ENCODE measurements at places on chromosomes 7 and 10.

- DNase-seq: peak; percentile 87
These were observed 24.0 kb upstream of the EIF5AL1 start for GRCh38 chr10:79488336-79488735.

DNA sequence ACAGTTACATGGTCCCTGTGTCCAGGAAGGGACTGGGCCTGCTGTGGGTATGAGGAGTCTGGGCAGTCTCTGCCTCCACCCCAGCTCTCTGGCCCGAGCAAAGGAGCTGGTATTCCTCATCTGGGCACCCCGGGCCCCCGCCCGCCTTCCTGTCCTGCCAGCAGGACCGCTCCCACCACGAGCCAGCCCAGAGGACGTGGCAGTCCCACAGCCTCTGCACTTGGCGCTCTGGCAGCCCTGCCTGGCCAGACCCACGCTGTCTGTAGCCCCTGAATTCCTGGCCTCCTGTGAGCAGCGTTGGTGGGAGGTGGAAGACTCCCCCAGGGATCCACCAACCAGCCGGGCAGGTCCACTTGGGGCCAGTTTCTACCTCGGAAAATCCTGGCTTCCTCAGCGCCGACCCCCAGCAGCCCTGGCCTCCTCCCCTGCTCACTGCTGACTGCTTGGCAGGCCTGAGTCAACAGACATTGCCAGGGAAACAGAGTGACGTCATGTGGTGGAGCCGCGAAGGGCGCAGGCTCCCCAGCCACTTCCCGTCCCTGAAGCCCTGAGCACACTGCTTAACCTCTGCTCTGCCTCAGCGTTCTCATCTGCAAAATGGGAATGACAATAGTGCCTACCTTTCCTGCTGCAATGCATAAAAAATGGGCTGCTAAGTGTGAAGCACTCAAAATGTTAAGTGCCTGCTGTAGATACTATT lies 21.6 kb upstream of the LIMK1 start:
- DNase-seq: peak; percentile 95

DNA sequence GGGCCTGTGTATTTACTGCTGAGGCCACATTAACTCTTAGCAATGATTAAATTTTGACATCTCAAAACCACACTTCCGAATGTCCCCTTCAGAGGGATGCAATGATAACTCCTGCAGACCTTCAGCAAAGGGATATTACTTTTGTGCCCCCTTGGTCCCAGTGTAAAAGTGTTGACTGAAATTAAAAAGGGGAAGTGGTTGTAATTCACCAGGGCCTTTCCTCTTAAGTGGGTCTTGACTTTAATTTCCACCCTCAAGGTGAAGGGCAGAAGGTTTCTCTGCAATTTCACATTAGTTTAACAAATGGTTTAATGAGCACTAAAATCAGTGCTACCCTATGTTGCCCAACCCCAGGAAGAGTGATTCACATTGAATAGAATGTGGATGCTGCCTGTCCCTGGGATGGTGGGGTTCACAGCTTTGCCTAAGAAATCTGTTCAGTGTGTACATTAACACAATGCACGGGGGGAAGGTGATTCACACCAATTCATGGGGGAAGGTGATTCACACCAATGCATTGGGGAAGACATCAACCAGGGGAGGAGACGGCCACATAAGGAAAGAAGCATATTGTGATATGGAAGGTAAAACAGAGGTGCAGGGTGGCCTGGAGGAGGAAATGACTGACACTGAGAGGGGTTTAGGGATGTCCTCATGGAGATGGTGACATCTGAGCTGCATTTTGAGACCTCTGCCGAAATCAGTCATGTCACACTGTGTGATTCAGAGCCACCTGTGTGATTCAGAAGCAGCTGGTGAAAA lies 19.4 kb upstream of the TNS3 start:
- DNase-seq: no peak

GRCh38 chr7:146291900-146292299 lies 175.3 kb downstream of the CNTNAP2 start:
- DNase-seq: no peak

- no peak for DNase-seq
These were observed 85.4 kb downstream of the NEURL1 start for GRCh38 chr10:103578782-103579382.

Measured in coronary artery (tissue), 2 donors.